Stomach (tissue), 19 donors: ENCODE measurements at places on chromosomes 16 and 17. TPM values are rescaled to one million over a fixed set of nuclear protein-coding genes. Genes with fewer than 3 reads are reported as not detected.

- H3K4me1 ChIP-seq, result no peaks in the 10 kb centered on the region
- DNase-seq, result no peak
- no peak overlapping the region for H3K4me3 ChIP-seq
- H3K36me3 ChIP-seq, result peaks cover 40% of the 10 kb centered on the region
- H3K27ac ChIP-seq, result no peak overlapping the region
Measured at GRCh38 chr17:31248986-31249834, 47.8 kb downstream of the OMG start.

Gene TERB1
- polyA plus RNA-seq, result not detected

Gene FBXO47
- not detected for polyA plus RNA-seq

DNA sequence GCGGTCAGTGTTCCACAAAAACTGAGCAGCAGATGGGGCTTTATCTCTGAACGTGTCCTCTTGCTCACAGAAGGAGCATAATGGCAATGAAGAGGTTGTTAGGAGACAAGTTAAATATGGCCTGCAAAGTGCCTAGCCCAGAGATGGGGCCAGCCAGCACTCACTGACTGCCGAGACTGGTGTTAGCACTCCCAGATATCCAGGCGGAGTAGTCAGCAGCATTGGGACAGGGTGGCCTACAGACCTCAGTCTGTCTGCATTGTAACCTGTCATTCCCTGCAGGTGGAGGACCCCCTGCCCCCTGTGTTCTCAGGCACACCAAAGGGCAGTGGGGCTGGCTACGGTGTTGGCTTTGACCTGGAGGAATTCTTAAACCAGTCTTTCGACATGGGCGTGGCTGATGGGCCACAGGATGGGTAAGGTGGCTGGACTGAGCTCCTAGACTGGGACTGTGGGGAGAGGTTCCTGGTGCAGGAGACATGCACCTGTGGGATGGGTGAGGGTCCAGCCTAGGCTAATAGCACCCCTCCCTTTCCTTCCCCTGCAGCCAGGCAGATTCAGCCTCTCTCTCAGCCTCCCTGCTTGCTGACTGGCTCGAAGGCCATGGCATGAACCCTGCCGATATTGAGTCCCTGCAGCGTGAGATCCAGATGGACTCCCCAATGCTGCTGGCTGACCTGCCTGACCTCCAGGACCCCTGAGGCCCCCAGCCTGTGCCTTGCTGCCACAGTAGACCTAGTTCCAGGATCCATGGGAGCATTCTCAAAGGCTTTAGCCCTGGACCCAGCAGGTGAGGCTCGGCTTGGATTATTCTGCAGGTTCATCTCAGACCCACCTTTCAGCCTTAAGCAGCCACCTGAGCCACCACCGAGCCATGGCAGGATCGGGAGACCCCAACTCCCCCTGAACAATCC lies 4.2 kb downstream of the MFAP4 start:
- peaks cover 62% of the 10 kb centered on the region for H3K36me3 ChIP-seq
- no peak overlapping the region for H3K4me3 ChIP-seq
- no peaks in the 10 kb centered on the region for H3K27me3 ChIP-seq
- H3K27ac ChIP-seq, result no peak overlapping the region
- H3K4me1 ChIP-seq, result peaks cover 64% of the 10 kb centered on the region

DNA sequence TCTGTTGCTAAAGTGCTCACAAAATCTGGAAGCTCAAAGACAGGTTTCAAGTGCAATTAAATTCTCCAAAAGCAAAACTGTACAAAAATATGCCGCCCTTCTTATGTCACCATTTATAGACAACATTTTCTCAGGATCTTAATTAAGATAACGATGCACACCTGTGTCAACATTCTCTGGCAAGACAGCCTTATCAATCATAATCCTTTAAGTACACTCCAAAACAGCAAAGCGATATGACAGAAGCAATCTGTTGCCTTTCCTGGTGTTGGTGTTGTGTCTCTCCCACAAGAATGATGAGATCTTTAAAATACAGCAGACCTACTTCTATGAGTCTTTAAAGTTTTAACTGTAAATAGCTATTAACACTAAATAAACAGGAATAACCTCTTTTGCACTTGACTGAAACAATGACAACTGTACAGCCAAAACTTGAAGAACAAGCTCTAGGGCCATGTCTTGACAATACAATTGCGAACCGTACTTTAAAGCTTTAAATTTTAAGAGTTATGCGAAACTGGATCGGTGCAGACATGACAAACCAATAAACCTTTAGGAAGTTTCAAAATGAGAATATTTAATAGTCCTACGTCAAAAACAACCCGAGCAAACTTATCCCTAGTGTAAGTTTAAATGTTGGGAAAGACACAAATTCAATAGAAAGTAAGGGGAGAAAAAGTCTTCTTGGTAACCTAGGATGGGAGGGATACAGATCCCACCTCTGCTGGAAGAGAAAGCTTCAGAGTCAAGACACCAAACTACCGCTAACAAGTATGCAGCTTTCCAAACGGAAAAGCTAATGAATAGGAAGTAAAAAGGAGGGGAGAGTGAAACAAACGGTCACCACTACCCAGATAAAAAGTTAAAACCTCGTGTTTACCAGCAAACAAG lies 3.3 kb upstream of the IRX5 start:
- peaks cover 44% of the 10 kb centered on the region for H3K4me1 ChIP-seq
- peaks cover 99% of the 10 kb centered on the region for H3K27me3 ChIP-seq
- peak overlapping the region; percentile 94 for H3K27ac ChIP-seq
- no peak for DNase-seq
- peak overlapping the region; percentile 68 for H3K4me3 ChIP-seq

- H3K36me3 ChIP-seq, result no peaks in the 10 kb centered on the region
- no peaks in the 10 kb centered on the region for H3K4me1 ChIP-seq
- DNase-seq, result no peak
- no peaks in the 10 kb centered on the region for H3K27me3 ChIP-seq
- no peak overlapping the region for H3K27ac ChIP-seq
Measured at GRCh38 chr17:73551759-73552158, 92.5 kb downstream of the SDK2 start.

Gene ASPHD1
- 15.7 TPM for polyA plus RNA-seq

Gene MYH13
- 2.6 TPM for polyA plus RNA-seq

Gene ZSCAN10
- not detected for polyA plus RNA-seq

Gene CCL5
- 5.7 TPM for polyA plus RNA-seq

GRCh38 chr16:8583732-8584131 lies 6.6 kb downstream of the TMEM114 start:
- H3K27me3 ChIP-seq, result peaks cover 33% of the 10 kb centered on the region
- H3K36me3 ChIP-seq, result no peaks in the 10 kb centered on the region
- no peaks in the 10 kb centered on the region for H3K4me1 ChIP-seq
- H3K27ac ChIP-seq, result no peak overlapping the region
